ENCODE measurements at places on chromosomes 5 and 9.

DNA sequence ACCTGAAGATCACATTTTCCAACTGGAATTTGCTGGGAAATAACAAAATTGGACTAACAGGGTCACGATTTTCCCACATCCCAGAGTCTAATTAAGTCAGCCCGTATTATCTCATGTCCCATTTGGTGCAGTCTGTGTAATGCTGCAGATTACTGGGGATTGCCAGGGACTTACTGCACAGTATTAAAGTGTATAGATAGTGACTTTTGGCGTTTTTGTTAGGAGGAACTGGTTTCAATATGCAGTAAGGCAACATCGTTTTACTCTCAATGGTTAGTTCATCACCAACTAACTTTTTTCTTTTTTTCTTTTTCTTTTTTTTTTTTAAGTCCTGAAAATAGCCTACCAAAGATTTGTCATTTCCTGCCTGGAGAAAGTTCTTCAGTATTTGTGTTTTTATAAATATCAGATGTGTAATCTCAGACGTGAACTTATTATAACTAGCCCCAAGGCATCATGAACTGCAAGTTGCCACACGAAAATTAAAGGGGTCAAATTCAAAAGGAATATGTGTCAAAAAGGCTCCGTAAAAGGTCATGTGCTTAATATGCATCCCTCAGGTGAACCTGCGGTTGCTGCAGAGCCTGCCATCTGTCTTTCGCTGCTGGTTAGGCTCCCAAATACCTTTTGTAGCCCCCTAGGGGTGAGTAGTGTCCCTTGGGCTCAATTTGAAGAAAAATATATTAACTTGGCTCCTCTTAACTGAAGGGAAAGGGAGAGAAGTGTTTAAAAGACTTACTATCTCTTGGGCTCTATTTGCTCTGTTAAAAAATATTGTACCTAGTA is 176.7 kb upstream of the ADAMTSL1 start:
- DNase-seq, result no peak

- DNase-seq, result no peak
Observed at GRCh38 chr5:172364773-172365172, 81.2 kb upstream of the UBTD2 start.

DNA sequence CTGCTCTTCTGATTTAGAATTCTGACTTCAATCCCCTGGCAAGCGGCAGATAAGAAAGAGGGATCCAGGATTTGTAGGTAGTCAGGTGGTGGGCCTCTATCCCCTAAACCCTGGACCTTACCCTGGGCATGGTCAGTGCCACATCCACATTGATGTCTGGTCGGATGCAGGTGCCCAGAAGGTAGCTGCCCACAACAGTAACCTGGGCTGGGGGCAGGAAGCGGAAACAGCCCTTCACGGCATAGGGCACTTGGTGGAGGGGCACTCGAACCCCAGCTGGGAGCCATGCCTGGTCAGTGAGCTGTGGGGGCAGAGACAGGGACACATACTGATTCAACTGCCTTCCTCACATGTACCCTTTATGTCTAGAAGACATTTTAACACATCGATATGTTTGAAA is 3.8 kb downstream of the NOL6 start:
- DNase-seq, result no peak

DNA sequence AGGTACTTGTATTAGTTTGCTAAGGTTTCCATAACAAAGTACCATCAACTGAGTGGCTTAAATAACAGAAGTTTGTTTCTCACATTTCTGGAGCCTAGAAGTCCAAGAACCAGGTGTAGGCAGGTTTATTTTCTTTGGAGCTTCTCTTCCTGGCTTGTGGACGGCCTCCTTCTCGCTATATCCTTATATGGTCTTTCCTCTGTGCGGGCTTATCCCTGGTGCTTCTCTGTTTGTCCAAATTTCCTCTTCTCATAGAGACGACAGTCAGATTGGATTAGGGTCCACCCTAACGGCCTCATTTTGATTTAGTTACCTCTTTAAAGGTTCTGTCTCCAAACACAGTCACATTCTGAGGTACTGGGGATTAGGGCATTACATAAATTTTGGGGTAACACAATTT is 88.3 kb downstream of the RMI1 start:
- no peak for DNase-seq

DNA sequence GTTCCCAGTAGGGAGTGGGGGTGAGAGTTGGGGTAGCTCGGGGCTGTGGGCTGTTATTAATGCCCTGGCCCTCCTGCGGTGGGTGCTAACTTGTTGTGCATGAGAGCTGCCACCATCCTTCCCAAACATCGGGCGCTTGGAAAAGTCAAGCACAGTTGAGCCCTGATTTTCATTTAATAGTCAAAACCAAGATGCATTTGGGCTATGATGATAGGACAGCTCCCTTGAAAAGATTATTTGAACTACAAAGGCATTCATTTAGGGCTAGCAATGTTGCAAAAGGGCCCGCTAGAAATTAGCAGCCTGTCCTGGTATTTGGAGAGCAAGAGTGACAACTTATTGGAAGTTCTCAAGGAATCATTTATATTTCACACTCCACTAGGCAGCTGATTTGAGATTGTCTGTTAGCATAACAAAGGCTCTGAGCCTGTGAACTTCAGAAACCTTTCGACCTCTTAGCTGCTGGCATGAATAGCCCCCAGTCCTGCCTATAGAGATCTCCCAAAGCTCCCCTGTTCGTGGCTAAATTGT is 128.2 kb upstream of the TMEM161B start:
- no peak for DNase-seq

DNA sequence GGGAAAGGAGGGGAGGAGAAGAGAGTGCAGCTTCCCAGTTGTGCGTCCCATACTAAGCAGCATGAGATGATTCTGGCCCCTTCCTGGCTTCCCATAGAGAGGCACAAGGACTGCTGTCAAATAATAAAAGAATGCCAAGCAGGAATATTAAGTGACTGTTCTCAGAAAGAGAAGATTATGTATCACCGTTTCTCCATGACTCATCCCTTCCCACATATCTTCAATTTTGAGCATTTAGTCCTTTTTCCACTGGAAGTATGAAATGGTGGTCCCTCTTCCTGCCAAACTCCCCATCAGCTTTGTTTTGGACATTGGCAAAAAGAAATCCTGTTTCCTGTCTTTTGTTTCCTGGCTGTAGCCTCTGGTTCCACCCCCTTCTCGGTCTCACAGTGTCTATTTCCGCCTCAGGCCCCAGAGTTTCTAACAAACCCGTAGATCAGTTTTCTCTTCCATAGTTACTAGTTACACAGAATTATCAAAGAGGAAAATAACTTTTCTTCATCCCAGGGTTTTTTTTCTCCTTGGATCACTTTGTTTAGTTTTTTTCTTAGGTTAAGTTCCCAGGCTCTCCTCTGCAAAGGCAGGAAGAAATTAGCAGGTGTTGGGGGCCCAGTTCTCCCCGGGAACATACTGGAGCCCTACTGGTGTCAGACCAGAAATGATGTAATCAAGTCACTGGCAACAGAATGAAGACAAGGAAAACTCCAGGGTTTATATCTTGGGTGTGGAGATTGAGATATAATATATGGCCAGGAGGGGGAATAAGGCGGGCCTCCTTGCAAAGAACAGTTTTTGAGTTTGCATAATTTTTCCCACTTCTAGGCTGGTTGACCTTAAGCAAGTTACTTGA is 26.4 kb upstream of the ARHGAP26 start:
- DNase-seq, result no peak

DNA sequence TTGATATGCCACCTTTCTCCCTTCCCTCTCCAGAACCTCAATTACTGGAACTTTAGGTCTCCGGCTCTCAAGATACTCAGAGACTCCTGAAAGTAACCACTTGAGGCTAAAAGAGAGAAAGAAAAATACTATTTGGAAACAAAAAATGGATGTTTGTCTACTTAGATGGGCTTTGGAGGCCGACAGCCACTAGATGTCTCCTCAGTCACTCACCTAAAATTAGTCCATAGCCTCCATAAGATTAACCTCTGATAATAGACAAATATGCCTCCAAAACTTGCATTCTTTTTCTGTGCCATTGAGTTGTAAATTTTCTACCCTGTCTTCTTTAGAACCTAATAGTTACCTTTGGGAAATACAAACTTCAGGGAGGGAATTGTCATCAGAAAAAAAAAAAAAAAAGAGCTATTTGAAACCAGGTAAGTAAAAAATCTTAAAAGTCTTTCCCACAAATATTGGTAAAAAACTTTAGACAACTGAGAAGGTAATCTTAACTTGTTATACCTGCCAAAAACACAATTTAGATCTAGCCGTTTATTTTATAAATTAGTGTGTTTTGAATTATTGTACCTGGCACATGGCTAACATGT is 11.2 kb upstream of the PCDH1 start:
- DNase-seq, result no peak

GRCh38 chr5:177376107-177376506 is 8.1 kb upstream of the SLC34A1 start:
- no peak for DNase-seq

DNA sequence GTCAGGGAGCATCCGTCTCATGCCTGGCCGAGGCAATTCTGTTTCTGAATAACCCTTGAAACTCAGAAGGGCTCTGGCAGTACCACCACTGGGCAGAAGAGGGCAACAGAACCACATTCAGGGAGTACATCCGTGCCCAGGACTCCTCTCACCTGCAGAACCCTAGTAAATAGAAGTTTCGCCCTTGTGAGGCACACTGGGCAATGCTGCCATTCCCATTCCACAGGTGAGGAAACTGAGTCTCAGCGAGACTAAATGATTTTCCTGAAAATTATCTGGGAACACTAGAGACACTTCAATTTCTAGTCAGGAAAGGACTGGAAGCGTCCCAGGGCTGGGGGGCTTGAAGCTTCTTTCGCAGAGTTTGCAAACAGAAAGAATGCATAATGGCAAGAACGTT is 74.7 kb downstream of the FGF1 start:
- DNase-seq, result peak; percentile 59

GRCh38 chr5:172637110-172637580 is 3.9 kb upstream of the NEURL1B start:
- no peak for DNase-seq

DNA sequence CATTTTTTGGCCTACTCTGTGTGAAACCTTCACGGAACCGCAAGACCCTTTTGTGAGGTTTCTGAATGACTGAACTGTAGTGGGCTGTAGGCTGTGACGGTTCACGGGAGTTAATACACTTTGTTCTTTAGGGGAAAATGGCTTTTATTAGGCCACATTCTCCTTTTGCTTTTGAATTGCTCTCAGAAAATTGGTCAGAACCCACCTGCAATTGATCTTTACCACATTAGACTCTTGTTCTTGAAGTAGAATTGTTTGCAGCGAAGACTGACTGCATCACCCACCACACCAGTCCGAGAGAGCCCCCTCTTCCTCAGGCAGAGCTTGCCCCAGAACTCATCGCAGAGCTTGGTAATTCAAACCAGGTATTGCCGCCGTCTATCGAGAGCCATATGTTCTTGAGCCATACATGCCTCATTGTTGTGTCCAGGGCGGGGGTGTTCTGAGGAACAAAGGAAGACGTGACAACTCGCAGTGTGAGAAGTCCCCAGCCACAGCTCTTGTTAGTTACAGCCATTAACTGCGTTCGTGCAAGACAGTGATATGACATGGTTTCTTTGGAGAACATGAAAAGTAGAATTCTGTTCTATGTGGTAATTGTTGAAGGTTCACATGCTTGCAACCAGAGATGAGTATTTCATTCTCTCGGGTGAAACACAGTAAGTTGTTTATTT is 166.4 kb upstream of the OTULINL start:
- peak; percentile 8 for DNase-seq

DNA sequence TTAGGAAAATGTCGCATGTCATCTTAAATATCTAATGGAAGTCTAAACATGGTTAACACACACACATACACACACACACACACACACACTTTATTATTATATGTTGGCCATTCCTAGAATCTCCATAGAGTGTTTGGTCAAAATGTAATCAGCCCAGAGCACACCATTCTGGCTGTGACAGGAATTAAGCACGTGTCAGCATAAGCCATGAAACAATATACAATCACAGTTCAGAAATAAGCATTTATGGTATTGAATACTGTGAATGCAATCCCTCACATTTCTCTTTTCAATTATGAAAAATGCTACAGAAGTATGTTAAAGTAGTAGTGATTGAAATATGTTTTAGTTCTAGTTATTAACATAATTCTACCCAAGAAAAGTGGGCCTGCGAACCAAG is 611.6 kb downstream of the PRELID2 start:
- no peak for DNase-seq

DNA sequence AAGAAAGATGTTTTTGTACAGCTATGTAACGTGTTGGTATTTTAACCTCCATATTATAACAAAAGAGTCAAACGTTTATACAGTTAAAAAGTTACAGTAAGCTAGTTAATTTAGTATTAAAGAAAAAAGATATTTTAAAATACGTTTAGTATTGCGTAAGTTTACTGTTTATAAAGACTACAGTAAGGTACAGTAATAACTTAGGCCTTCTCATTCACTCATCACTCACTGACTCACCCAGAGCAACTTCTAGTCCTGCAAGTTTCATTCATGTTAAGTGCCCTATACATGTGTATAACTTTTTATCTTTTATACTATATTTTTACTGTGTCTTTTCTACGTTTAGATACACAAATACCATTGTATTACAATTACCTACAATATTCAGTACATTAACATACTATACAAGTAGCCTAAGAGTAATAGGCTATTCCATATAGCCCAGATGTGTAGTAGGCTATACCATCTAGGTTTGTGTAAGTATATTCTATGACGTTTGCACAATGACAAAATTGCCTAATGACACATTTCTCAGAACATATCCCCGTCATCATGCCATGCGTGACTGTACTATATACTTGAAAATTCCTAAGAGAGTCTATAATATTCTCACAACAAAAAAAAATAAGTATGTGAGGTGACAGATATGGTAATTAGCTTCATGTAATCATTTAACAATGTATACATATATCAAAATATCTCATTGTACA is 33.8 kb downstream of the ERP44 start:
- DNase-seq, result no peak

- DNase-seq, result no peak
Observed at GRCh38 chr9:18863791-18864190, 169.2 kb downstream of the SAXO1 start.

DNA sequence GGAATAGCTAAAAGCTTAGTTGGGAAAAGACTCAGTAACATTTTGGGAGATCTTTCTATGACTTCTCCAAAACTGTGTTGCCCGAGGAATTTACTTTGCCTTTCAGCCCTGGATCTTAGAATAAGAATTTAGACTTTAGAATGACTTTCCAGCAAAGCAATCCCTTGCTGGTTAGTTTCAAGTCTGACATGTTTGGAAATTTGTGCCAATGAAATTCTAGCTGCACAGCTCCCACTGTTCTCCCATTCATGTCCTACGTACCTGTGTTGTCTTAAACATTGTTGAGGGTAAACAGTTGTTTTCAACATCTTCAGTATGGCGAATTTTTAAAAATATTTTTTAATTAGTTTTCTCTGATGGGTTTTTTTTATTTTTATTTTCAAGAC is 111.4 kb downstream of the CCDC192 start:
- DNase-seq, result no peak
